Thoracic aorta (tissue), 2 donors: ENCODE measurements at places on chromosomes 5 and 9. TPM values are rescaled to one million over a fixed set of nuclear protein-coding genes. Genes with fewer than 3 reads are reported as not detected.

GRCh38 chr5:176517053-176517661 is 20.0 kb downstream of the RNF44 start:
- H3K27me3 ChIP-seq, result no peaks in the 10 kb centered on the region
- no peaks in the 10 kb centered on the region for H3K4me1 ChIP-seq
- no peak overlapping the region for H3K27ac ChIP-seq
- no peak overlapping the region for H3K4me3 ChIP-seq
- H3K36me3 ChIP-seq, result no peaks in the 10 kb centered on the region

GRCh38 chr9:121676926-121677325 is 25.5 kb downstream of the DAB2IP start:
- H3K36me3 ChIP-seq, result peaks cover 3% of the 10 kb centered on the region
- no peaks in the 10 kb centered on the region for H3K27me3 ChIP-seq
- no peak for DNase-seq

- H3K27ac ChIP-seq, result no peak overlapping the region
- H3K4me1 ChIP-seq, result peaks cover 15% of the 10 kb centered on the region
- no peak overlapping the region for H3K4me3 ChIP-seq
- DNase-seq, result no peak
- H3K27me3 ChIP-seq, result no peaks in the 10 kb centered on the region
These were observed 231.7 kb downstream of the FBXL7 start for GRCh38 chr5:15731699-15732098.

Gene SEMA6A
- 11.4 TPM for total RNA-seq

- H3K27me3 ChIP-seq, result no peaks in the 10 kb centered on the region
- no peak overlapping the region for H3K27ac ChIP-seq
- no peaks in the 10 kb centered on the region for H3K4me1 ChIP-seq
- DNase-seq, result no peak
- no peak overlapping the region for H3K4me3 ChIP-seq
These were observed 39.0 kb downstream of the GDA start for GRCh38 chr9:72188232-72188631.

GRCh38 chr5:6480133-6481051 is 31.7 kb downstream of the UBE2QL1 start:
- H3K27ac ChIP-seq, result no peak overlapping the region
- DNase-seq, result no peak
- H3K36me3 ChIP-seq, result no peaks in the 10 kb centered on the region
- H3K27me3 ChIP-seq, result no peaks in the 10 kb centered on the region
- no peak overlapping the region for H3K4me3 ChIP-seq
- peaks cover 7% of the 10 kb centered on the region for H3K4me1 ChIP-seq

DNA sequence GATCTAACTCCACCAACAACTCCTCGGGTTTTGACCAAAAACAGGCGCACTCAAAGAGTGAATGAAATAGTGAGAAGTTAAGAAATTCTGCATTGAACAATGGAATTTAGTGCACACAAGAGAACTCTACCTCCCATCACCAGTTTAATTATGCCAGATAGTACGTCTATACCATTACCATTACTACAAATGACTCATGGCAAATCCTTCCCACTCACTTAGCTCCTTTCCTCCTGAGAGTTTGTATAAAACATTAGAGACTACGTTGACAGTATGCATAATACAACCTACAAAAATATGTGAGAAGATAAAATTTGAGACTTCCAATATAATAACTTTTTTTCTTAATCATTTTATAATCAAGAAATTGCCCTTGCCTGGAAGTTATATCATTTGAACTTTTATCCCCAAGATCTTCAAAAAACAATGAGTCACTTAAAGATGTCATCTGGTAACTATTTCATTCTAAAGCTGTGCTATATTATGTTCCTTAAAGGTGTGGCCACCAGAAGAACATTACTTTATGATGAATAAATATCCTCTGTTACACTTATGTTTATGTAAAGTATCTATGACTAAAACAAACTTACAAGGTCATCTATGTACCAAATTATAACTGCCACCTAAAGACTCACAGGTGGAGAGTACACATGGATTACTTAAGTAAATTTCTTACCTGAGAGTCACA is 297.9 kb upstream of the PTGER4 start:
- H3K4me1 ChIP-seq, result peaks cover 6% of the 10 kb centered on the region
- no peak overlapping the region for H3K27ac ChIP-seq
- H3K36me3 ChIP-seq, result no peaks in the 10 kb centered on the region
- H3K27me3 ChIP-seq, result no peaks in the 10 kb centered on the region

GRCh38 chr9:113503613-113504211 is 40.2 kb downstream of the RGS3 start:
- peak overlapping the region; percentile 46 for H3K4me3 ChIP-seq
- H3K27ac ChIP-seq, result peak overlapping the region; percentile 93
- peaks cover 17% of the 10 kb centered on the region for H3K36me3 ChIP-seq
- no peak for DNase-seq
- peaks cover 23% of the 10 kb centered on the region for H3K4me1 ChIP-seq

Gene SFXN1
- 50.8 TPM for total RNA-seq

Gene ADAMTS16
- total RNA-seq, result not detected

DNA sequence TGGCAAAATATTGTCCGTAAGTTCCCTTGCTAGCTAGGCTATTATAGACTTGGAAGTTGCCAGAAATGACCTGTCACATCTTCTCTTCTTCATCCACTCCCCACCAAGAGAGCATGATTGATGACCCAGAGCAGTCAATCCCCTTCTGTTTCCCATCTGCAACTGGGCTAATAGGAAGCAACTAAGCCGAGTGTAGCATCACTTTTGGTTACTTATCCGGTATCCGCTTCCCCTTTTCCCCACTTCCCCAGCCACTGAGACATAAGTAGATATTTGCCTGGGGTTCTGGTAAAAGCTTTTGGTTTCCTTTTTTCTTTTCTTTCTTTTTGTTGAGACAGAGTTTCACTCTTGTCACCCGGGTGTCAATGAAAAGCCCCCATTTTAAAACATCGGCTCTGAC is 29.4 kb upstream of the LIFR start:
- H3K27me3 ChIP-seq, result no peaks in the 10 kb centered on the region
- DNase-seq, result no peak
- H3K4me1 ChIP-seq, result no peaks in the 10 kb centered on the region
- H3K4me3 ChIP-seq, result no peak overlapping the region
- H3K27ac ChIP-seq, result no peak overlapping the region
- H3K36me3 ChIP-seq, result no peaks in the 10 kb centered on the region

DNA sequence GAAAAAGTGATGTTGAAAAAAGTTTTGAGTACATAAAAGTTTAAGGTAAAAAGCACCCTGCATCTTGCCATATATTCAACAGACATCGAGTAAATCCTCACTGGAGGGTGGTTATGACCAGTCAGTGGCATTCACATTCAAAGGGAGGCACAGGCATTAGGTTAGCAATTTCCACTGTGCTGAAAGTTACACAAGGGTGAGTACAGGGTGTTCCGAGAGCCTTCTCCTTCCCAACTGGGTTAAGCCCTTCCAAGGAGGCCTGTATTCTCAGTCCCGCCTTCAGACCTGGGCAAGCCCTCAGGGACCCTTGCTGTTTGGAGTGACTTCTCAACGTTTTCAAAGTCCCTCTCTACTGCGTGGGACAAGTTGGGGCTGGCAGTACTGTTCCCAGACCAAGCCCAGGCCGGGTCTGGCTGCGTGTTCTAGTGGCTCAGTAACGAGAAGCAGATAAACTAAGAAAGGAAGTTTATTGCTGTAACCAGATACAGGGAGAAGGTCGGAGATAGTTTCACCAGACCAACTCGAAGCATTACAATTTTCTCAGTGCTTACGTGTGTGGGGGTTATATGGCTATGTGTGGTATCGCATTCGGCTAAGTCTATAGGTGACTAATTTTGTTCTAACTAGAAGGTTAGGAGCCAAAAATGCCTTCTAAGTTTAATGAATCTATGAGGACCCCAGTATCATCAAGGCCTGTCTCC is 13.0 kb upstream of the SETX start:
- DNase-seq, result no peak
- no peaks in the 10 kb centered on the region for H3K36me3 ChIP-seq
- H3K27me3 ChIP-seq, result no peaks in the 10 kb centered on the region

- no peaks in the 10 kb centered on the region for H3K4me1 ChIP-seq
- H3K27me3 ChIP-seq, result no peaks in the 10 kb centered on the region
- DNase-seq, result no peak
- H3K36me3 ChIP-seq, result peaks cover 7% of the 10 kb centered on the region
These were observed 7.8 kb downstream of the AGPAT2 start for GRCh38 chr9:136679431-136679941.

DNA sequence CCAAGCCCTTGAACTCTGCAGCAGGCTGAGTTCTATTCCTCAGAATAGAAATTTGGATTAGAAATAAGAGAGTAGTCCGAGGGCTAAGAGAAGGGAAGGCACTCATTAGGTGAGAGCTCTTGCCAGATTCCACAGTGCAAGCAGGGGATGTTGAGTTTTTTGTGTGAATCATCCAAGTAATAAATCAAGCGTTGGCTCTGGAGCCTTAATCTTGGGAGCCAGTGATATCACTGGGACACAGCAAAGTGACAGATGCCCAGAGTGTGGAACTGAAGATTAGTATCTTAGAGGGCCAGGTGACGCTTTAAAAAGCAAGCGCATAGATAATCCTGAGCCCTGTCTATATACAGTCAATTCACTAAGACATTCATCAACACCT is 60.3 kb downstream of the FOXD1 start:
- no peak overlapping the region for H3K27ac ChIP-seq
- no peak overlapping the region for H3K4me3 ChIP-seq
- H3K36me3 ChIP-seq, result no peaks in the 10 kb centered on the region
- no peak for DNase-seq
- peaks cover 8% of the 10 kb centered on the region for H3K4me1 ChIP-seq
- H3K27me3 ChIP-seq, result no peaks in the 10 kb centered on the region
